ENCODE measurements at places on chromosomes 4 and X. TPM values are rescaled to one million over a fixed set of nuclear protein-coding genes. Genes with fewer than 3 reads are reported as not detected.
A peak's percentile ranks its signal among the peaks of the same experiment; 100 is the strongest.

Gene SPANXD
- total RNA-seq = not detected

Gene FANCB
- 12.7 TPM for total RNA-seq

Gene RS1
- not detected for total RNA-seq

Gene PABPC1L2A
- not detected for total RNA-seq

Gene LAMTOR3
- total RNA-seq = 69.9 TPM

Gene SYP
- 0.18 TPM for total RNA-seq

GRCh38 chrX:151396042-151396824, 773 bp upstream of the VMA21 start:
- peak; percentile 69 for DNase-seq

- DNase-seq = no peak
These were observed 134.6 kb downstream of the CPZ start for GRCh38 chr4:8727131-8727530.

DNA sequence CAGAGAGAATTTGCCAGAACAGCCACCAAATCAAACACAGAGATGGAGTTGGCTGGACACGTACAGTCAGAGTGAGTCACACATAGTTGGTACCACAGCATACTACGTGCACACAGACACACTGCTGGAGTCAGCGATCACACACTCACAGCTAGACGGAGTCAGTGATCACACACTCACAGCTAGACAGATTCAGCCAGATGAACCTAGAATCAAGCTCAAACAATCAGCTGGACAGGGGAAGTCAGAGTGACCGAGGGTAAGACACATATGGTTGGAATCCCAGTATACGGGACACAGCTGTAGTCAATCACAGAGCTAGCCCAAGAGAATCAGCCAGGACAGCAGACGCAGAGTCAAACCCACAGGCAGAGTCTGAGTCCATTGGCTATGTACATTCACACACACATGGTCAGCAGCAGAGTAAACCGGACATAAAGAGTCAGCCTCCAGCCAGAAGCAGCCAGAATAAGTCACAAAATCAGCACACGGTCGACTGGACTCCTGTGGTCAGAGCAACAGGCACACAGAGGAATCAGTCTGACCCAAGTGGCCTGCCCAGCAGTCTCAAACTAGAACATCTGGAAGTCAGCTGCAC, 4.6 kb downstream of the SLC38A5 start:
- DNase-seq = peak; percentile 87

DNA sequence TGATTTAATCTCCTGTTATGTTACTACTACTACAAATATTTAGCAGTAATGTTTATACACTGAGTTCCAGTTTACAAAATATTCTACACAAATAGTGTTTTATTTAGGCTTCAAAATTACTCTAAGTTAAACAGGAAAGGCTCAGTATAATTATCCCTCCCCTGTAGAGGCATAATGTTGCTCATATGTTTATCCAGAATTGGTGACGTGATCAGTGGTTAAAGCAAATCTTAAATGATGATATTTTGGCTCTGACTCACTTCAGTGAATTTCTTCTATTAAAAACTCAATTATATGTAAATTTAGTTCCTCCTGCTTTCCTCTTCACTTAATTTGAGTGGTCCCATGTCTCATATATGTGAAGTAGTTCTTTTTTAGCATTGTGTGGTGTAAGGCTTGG, 438.5 kb downstream of the ADGRL3 start:
- DNase-seq = no peak

DNA sequence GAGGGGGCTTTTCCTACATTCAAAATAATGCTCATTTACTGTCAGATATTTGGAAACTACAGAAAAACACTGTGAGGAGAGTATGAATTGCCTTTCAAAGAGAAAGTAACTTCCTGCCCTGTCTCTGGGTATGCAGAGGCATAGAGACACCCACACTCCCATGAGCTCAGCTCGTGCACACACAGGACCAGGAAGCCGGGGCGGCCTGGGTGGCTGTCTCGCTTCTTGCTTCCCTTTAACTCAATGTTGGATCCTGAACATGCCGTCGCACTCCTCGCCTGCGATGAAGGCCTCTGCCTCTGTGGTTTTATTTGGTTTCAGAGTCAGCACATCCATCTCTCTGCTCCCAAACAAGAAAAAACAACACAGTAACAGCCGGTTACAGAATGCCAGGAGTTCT, 40.1 kb upstream of the GPR78 start:
- no peak for DNase-seq

DNA sequence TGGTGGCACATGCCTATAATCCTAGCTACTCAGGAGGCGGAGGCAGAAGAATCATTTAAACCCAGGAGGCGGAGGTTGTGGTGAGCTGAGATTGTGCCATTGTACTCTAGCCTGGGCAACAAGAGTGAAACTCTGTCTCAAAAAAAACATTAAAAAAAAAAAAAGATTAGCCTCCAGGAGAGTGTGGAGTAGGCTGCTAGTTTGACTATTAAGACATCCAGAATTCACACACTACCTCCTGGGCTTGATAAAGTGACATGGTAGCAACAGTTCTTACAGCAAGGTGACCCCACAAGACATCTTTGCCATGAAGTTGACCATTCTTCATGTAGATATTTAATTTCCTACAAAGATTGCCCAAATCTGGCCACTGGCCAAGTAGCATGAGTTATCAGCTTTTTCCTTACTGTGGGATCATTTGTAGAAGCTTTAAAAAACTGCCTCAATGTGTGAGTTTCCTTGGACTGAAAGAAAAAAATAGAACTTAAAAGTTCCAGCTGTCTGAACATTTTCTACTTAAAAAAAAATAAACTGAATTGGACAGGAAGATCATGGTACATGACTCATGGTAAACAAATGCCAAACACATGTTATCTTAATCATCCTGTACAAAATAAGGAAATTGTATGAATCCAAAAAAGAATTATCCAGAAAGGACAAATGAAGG, 35.3 kb upstream of the SPRY1 start:
- peak; percentile 93 for DNase-seq

All from fibroblast of the aortic adventitia (primary cell).